ENCODE measurements at places on chromosomes 3 and 15. TPM values are rescaled to one million over a fixed set of nuclear protein-coding genes. Genes with fewer than 3 reads are reported as not detected.

- DNase-seq = no peak
Observed at GRCh38 chr15:42695527-42696071, 41.3 kb downstream of the CDAN1 start.

GRCh38 chr3:18649666-18650363, 224.7 kb upstream of the SATB1 start:
- DNase-seq = no peak

CKMT1B gene
- not detected for polyA plus RNA-seq

PFN2 gene
- polyA plus RNA-seq = 1.7 TPM

MAP1A gene
- not detected for polyA plus RNA-seq

Measured in immature natural killer cell (primary cell).